GM03348 (cell line): ENCODE measurements at places on chromosomes 2 and 18.

DNA sequence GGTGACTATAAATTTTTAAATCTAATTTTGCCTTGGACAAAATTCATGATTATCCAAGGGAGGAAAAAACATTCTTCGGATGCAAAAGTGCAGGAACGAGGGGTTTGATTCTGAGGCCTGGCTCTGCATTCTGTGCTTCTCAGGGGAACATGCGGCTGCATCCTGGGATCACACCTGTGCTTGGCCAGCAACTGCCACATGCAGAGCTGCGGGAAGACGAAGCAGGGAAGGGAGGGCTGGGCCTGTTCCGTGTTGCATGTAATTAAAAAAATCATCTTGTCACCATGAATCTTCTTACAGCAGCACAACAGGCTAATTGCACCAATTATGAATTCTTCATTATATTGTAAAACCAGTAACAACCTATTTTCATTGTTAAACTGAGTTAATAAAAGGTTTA lies 158.0 kb upstream of the ALKAL2 start:
- DNase-seq, result no peak

- no peak for DNase-seq
These were observed 87.3 kb upstream of the SH3BP4 start for GRCh38 chr2:234864506-234864905.

- no peak for DNase-seq
These were observed 70.3 kb downstream of the CHST9 start for GRCh38 chr18:27114842-27115241.

GRCh38 chr2:39431592-39432316 lies 5.3 kb downstream of the MAP4K3 start:
- DNase-seq, result no peak

DNA sequence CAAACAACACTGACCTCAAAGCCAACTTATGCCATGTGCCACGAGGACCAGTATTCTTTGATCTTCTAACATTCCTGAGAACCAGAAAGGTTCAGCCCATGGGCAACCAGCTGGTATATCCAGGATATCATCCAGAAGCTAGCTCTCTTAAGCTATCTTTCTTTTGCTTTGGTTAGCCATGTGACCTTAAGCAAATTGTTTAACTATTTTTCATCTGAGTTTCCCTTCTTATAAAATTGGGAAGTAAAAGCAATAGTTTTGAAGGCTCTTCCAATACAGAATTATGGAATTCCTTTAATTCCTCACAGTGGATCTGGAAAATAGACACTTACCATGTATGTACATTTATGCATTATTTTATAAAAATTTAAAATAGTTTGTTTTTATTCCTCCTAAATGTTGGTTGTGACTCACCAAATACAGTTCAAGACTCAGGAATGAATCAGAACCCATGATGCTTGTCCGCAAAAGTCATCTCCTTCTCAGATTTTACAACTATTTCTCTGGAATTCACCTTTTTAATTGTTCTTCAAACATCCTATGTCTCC lies 435.7 kb downstream of the ZEB2 start:
- peak; percentile 42 for DNase-seq

- DNase-seq, result peak; percentile 47
These were observed 11.5 kb downstream of the ITGA6 start for GRCh38 chr2:172438741-172439508.

DNA sequence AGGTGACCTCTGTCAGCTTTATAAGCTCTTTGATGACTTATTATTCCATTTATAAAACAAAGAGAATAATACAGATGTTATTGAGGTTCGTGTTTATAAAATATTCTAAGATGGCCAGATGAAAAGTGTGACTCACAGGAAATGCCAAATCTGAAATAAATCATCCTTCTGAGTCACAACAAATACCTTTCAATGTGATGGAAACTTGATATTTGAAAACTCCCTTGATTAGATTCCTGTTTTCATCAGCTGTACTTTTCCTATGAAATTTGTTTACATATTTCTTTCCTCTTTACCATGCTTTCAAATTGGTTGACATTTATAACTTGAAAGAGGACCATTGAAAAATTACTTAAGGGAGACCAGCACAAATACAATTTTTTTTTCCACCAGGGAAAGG lies 30.6 kb upstream of the PPP1R1C start:
- DNase-seq, result peak; percentile 44

- DNase-seq, result no peak
These were observed 614.9 kb downstream of the ARHGAP15 start for GRCh38 chr2:143744114-143744513.

GRCh38 chr2:234716271-234716670 lies 219.4 kb upstream of the ARL4C start:
- no peak for DNase-seq

DNA sequence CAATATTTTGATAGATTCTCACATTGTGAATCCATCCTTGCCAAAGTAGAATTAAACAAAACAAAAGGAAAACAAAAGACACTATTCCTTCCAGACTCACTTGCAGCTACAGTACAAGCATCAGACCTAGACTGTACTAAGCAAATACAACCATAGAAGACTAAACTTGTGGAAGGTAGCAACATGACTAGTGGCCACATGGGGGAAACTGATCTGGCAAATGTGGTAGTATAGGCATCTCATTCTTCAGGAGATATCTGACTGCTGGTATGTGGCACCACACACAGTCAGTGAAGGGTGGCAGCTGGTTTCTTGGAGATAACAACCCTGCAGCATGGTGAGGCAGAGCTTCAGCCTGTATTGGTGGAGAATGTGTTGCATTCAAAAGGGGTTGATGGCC lies 81.0 kb upstream of the ACVR2A start:
- DNase-seq, result no peak

DNA sequence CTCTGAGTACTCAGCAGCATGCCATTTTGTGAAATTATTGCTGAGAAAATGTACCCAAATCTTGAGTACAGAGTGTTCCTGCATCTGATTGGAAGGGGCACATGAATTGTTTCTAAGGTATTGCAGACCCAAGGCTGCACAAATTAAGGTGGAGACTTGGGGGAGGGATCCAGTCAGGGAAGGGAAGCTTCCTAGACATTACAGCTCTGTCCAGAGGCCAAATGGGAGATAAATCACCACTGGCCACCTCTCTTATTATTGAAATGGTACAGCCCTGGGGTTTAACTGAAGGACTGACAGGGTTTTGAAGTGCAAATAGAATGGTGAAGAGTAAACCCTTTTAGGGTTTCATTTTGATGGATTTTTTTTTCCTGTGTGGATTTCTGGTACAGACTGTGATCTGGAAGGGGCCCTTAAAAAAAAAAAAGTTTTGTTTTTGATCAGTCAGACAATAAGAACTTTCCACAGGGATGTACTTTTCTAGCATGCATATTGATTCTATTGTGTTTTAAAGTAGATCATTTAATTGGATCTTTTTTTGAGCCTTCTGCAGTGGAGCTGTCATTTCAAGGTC lies 119.4 kb downstream of the GREB1L start:
- no peak for DNase-seq

DNA sequence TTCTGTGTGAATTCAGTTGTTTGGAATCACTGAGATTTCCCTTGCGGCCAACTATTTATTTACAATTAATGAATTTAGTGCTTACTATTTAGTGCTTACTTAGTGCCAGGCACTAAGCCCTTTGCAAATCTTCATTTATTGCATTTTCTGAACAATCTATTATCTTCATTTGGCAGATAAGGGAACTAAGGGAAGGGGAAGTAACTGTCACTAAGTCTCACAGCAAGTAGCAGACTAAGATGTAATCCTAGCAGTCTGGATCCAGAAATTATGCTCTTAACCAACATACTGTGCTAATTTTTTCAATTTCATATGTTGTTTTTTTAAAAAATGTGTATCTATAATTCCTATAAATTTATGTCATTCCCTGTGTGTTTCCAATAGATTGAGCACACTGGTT lies 214.4 kb upstream of the EPC2 start:
- DNase-seq, result no peak

- DNase-seq, result no peak
These were observed 38.3 kb upstream of the ATP6V1B1 start for GRCh38 chr2:70897203-70897976.

GRCh38 chr18:49168281-49168985 lies 217.7 kb upstream of the SMAD7 start:
- no peak for DNase-seq

- DNase-seq, result no peak
These were observed 24.3 kb downstream of the CRIM1 start for GRCh38 chr2:36379710-36380448.

GRCh38 chr2:70698847-70699246 lies 69.2 kb downstream of the ADD2 start:
- no peak for DNase-seq

DNA sequence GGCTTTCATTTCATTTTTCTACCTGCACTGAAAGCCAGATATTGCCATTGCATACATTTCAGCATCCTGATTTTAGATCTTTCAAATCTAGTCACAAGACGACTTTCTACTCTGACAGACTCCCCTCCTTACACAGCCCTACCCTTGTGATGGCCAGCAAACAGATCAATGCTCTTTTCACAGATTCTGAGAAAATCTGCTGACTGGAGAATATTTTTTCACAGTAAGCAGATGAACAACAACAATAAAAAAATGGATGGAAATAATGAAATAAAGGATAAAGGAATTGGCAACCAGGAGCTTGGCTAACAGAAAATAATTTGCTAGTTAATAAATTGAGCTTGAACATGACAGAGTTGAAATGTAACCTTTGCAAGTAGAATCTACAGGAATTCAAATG lies 527.2 kb downstream of the IRS1 start:
- DNase-seq, result no peak

DNA sequence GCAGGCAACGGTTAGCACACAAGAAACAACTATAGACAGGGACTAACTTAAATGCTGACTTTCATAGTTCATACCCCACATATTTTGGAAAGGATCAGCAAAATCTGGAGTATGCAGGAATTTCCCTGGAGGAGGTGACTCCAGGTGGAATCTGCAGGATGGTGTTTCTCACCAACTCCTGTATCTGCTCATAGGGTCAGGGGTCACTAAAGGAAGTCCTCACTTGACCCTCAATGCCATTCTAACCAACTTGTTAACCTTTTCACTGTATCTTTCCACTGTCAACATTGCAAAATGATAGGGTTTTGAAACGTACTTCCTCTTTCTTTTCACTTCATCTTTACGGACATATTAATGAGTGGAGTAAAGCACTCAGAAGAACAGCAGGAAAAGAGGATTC lies 207.0 kb upstream of the CXCR4 start:
- no peak for DNase-seq

- no peak for DNase-seq
These were observed 492.3 kb downstream of the XIRP2 start for GRCh38 chr2:167380555-167380954.

- no peak for DNase-seq
These were observed 11.3 kb downstream of the MC5R start for GRCh38 chr18:13835202-13835601.

- DNase-seq, result no peak
These were observed 124.8 kb downstream of the DYM start for GRCh38 chr18:49335677-49336076.

DNA sequence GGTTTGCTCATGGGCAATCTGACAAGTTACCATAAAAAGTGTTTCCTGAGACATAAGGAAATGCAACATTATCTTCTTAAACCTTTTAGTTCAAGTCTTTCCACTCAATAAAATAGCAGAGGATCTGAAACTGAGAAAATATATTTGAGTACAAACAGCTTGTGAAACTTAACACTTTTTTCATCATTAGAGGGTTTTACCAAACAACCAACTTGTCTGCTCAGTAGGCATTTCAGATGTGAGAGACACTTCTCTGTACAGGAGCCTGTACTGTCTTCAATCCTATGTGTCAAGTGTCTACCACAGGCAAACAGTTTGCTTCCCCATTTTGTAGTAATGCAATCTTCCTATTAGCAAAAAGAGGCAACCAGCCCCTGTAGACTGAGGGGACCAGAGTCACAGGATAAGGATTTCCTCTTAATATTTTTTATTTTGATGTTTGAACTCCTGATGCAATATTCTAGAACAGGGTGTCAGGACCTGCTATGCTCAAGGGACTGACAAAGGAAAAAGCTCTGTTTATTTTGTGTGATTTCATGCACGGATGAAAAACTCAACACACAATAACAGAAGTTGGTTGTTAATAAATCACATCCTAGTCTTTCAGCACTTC lies 159.1 kb upstream of the LHCGR start:
- DNase-seq, result no peak

- DNase-seq, result no peak
These were observed 71.1 kb upstream of the FMNL2 start for GRCh38 chr2:152263911-152264310.

DNA sequence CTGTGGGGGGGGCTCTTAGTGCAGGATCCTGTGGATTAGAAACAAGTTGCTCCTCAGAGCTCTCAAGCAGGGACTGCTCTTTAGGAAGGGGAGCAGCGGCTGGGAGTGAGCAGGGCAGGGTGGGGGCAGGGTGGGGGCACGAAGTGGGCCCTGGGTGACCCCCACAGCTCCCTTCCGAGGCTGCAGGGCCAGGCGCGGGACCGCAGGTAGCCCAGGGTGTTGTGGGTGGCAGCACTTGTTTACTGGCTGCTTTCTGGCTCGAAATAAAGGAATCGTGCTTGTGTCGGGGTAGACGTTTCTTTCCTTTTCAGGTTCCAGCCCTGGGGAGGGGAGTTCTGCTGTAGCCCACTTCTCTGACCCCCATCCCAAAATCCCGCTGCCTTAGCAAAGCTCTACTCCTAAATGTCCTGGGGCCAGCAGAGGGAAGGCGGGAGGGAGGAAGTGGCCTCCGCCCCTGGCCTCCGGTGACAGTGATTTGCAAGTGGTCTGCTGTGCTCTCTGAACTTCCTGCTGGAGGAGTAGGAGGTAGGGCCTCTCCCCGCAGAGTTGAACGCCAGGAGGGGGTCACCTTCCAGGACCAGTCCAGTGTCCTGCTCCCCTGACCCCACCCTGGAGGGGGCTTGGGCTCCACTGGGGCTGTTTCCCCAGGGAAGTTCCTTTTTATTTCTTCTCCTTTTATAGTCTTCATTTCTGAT lies 8.3 kb downstream of the NEU4 start:
- peak; percentile 7 for DNase-seq

DNA sequence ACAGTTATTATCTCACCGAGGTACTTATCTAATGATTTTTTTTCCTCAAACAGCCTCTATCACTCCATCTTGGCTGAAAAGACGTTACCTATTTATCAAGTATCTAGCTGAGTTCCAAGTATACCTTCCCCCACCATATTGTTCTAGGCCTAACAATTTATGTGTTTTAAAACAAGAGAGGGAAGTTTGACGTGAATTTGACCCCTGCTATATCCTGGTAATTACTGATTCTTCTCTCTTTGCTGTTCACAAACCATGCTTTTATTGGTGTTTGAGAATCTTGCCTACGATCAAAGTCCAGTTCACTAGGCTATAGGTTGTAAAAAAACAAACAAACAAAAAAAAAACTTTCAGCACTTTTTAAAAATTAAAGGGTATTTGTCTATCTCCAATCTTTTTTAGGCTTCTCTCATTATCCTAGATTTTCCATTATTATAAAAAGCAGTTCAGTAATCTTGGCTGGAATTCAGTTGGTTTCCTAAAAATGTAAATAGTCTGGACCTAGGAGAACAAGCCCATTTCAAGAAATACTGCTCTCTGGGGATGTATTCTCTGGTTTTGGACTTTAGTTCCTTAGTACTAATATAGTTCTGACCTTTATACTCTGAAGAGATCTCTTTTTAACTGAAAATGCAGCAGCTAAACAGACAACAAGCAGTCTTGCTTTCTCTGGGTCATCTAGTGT lies 505.4 kb downstream of the CPS1 start:
- DNase-seq, result no peak
